ENCODE measurements at places on chromosomes 6 and 20.

DNA sequence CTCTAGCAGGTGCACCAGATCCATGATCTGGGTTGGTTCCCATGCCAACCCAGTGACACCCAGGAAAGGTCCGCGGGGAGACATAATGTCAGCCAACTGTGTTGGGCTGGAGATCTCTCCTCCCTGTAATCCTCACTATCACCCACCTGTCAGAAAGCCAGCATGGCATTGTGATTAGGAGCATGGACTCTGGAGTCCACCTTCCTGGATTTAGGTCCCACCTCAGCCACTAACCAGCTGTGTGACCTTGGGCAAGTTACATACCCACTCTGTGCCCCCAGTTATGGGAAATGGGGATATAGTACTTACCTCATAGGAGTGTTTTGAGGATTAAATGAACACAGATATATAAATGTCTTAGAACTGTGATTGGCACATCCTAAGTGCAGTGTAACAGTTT, 97.9 kb downstream of the ZDHHC14 start:
- no peak for DNase-seq

DNA sequence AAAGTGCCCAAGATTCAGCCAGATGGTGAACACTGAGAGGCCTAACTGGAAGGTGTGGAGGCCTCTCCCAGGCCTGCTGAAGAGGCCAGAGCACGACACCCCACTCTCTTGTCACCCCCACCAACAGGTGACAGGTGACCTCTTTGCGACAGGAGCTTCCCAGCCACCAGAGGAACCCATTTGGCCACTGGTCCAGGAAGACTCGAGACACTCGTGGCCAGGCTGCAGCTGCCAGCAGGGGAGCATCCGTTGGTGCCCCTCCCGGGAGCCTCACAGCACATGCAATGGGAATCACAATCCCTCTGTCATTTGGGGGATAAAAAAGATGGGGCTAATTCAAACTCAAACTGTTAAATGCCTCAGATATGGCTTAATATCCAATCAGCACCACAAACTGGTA, 163.4 kb downstream of the INSM1 start:
- no peak for DNase-seq

- no peak for DNase-seq
These were observed 257.6 kb upstream of the POU3F2 start for GRCh38 chr6:98576791-98577190.

- no peak for DNase-seq
These were observed 451 bp downstream of the DNAJC5 start for GRCh38 chr20:63895202-63895951.

DNA sequence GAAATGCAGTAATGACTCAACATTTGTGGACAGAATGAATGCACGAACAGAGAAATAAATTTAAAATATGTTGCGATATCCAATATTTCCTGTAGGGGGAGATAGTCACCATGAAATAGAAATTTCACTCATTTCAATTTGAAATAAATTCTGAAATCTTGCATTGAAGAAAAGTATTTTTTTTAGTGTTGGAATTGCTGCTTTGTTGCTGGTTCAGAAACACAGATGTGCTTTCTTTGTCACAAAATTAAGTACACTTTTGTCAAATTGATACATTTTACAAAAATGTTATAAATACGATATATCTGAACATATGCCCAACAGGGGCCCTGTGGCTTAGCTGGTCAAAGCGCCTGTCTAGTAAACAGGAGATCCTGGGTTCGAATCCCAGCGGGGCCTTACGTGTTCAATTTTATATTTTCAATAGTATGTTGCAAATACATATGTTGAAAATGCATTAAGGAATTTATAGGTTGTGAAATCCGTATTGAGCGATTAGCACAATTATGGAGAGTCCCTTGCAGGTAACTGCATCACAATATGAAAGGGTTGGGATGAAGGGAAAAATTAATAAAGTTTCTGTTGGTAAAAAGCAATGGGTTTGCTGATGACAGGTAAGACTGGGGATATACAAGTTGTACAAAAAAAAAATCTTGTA, 85.4 kb upstream of the PRSS16 start:
- DNase-seq: no peak

DNA sequence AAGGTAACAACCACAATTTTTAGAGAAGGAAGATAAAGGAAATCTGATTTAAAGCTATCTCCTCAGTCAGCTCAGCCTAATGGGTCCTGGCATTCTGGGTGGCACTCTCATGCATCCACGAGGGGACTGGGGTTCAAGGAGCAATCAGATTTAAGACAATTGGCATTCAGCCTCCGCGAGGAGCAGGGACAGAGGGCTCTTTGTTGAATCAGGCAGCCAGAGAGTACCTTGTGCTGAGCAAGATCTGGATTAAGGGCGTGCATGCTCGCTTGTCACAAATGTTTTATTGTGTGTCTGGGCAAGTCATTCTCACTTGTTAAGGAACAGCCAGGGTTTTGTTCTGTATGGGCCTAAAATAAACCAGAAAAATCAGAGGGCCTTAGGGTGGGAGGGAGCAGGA, 475.3 kb upstream of the NRSN1 start:
- DNase-seq: no peak

GRCh38 chr6:2734488-2735166, 16.1 kb downstream of the MYLK4 start:
- no peak for DNase-seq

DNA sequence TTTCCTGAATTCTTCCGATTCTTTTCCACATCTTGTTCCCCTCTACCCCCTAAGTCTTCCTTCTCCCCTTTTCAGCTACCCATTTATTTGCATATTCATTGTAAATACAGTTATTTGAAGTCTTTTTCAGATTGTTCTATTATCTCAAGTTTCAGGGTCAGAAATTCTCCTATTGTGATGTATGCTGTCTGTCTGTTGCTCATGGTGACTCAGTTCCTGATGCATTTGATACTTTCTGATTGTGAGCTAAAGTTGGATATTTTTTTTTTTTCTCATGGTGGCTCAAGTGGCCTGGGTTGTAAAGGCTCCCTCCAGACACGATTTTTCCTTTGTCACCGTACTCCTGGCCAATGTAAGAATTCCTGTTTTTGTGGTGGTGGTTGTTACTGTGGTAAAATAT, 4.9 kb upstream of the PI16 start:
- no peak for DNase-seq

Measured in stimulated activated CD8-positive, alpha-beta memory T cell treated with anti-CD3 and anti-CD28 coated beads, Interleukin-4, amount 100 ng/mL, for 1 hour (primary cell).